SK-N-SH (cell line): ENCODE measurements at places on chromosomes 6 and 20. TPM values are rescaled to one million over a fixed set of nuclear protein-coding genes. Genes with fewer than 3 reads are reported as not detected.

- peak; percentile 64 for DNase-seq
- peaks cover 23% of the 10 kb centered on the region for H3K4me1 ChIP-seq
- H3K27me3 ChIP-seq: no peaks in the 10 kb centered on the region
- H3K4me3 ChIP-seq: no peak overlapping the region
- H3K27ac ChIP-seq: peak overlapping the region; percentile 30; the same call in 1 of the 2 replicates
Observed at GRCh38 chr20:58457083-58457695, 58.0 kb downstream of the APCDD1L start.

DNA sequence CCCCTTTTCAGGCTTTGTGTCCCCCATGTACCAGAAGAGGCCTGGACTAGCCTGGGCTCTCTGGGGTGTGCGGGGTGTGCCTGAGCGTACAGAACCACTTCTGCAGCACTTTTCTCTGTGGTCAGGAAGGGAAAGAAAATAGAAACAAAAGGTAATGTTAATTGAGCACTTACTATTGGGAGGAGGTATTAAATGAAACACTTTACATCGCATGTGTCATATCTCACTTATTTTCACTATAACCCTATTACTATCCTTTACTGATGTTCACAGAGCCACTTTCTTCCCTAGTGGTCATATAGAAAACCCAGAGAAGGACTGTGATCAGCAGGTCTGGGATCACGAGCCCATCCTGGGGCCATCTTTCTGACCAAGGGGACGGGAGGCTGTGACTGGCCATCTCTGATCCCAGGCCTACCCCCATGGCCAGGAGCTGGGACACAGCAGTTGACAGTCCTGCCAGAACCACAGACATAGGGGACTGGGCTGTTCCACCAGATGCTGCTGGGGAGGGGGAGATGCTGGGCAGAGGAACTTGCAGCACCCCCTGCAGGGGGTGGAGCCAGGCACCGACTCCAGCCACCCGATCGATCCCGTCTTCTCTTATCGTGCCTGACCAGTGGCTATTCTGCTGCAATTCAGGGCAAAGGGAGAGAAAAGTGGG lies 107.6 kb downstream of the VEGFA start:
- H3K4me3 ChIP-seq: no peak overlapping the region
- H3K27ac ChIP-seq: peak overlapping the region; percentile 94
- H3K36me3 ChIP-seq: no peaks in the 10 kb centered on the region
- DNase-seq: peak; percentile 58
- no peaks in the 10 kb centered on the region for H3K27me3 ChIP-seq

DNA sequence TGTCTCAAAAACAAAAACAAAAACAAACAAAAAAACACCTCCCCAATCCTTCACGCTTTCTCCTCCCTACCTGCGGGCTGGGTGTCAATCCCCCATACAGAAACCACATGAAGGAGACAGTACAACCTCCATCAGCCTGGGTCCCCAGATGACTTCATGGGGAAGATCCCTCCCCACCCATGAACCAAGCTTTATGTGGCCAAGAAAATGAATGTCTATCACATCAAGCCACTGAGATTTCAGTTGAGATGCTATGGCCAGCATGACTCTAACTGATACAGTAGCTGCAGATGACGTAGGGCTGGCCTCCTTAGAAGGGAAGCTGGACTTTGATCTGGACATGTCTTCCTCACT lies 21.2 kb upstream of the BNIP5 start:
- H3K27ac ChIP-seq: no peak overlapping the region
- no peaks in the 10 kb centered on the region for H3K27me3 ChIP-seq
- no peaks in the 10 kb centered on the region for H3K36me3 ChIP-seq
- no peak overlapping the region for H3K4me3 ChIP-seq
- H3K4me1 ChIP-seq: peaks cover 2% of the 10 kb centered on the region; the same call in 1 of the 2 replicates

DNA sequence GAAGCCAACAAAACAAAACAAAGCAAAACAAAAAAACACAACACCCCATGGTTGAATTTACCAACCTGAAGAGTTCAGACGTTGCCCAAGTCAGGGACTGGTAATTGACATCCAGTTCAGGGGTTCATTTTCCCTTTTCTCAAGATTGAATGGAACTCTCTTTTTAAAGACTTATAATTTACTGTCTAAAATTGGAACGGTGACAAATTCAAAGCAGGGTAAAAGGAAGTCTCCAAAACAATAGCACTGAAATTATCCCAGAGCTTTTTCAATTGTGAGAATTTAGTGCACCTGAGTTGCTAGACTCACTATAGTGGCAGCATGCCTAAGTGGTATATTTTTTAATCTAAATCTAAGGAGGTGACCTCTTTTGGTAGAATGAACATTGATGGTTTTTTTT lies 90.9 kb upstream of the PREP start:
- no peaks in the 10 kb centered on the region for H3K27me3 ChIP-seq
- no peaks in the 10 kb centered on the region for H3K4me1 ChIP-seq

DNA sequence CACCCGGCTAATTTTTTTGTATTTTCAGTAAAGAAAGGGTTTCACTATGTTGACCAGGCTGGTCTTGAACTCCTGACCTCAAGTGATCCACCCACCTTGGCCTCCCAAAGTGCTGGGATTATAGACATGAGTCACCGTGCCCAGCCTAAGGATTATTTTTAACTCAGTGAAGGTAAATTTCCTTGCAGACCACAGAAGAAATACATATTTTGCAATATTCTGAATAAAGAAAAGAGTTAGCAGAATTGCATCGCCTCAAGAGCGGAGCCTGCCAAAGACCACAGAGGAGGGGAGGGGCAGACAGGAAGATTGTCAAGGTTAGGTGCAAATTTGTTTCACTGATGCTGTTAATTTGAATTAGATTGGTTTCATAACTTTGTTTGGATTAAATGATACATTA lies 47.4 kb downstream of the SOD2 start:
- H3K4me3 ChIP-seq: no peak overlapping the region
- DNase-seq: no peak
- H3K36me3 ChIP-seq: no peaks in the 10 kb centered on the region

GRCh38 chr20:31894980-31895675 lies 24.7 kb downstream of the TTLL9 start:
- no peak for DNase-seq
- no peaks in the 10 kb centered on the region for H3K36me3 ChIP-seq
- H3K27me3 ChIP-seq: no peaks in the 10 kb centered on the region; the same call in 1 of the 2 replicates
- no peak overlapping the region for H3K27ac ChIP-seq

DNA sequence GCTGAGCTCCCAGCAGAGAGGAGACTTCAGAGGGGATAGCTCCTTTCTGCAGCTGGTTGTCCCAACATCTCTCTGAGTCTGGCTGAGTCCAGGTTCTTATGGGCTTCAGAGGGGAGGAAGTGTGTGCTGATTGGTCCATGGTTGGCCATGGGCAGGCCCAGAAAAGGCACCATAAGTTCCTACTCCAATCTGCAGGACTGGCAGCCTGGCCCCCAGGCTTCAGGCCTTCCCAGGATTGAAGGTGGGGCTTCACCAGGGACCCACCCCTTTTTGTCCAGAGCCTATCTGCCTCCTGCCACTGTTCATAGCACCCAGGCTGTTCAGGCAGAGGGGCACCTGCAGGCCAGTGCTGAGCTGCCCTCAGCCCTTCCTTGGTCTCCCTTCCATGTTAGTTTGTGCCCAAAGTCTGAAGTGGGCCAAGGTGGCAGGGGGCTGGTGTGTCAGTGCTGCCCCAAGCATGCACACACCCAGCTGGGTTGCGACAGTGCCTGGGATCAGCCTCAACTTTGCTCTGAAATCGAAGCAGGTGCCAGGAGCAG lies 21.6 kb upstream of the TOP1 start:
- H3K4me1 ChIP-seq: peaks cover 64% of the 10 kb centered on the region
- no peaks in the 10 kb centered on the region for H3K27me3 ChIP-seq
- H3K36me3 ChIP-seq: no peaks in the 10 kb centered on the region
- DNase-seq: no peak
- no peak overlapping the region for H3K27ac ChIP-seq

DNA sequence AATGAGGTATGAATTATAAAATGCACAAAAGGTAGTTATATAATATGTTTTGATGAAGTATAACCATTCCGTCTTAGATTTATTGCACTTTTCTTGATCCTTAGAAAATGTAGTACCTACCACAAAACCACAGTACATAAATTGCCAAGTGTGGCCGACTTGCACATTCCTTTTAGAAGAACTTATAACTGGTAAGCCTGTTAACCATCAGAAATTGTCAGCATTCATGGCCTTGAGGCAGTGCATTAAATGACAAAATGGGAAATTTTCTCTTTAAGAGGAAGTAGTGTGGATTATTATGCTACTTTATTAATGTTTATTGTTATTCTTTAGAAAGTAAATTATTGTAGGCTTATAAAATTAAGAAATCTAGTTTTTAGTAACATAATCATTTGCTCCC lies 29.6 kb downstream of the TAB2 start:
- no peak overlapping the region for H3K27ac ChIP-seq
- H3K27me3 ChIP-seq: no peaks in the 10 kb centered on the region
- DNase-seq: no peak
- H3K4me3 ChIP-seq: no peak overlapping the region

GRCh38 chr6:105136431-105137350 lies 43.1 kb downstream of the POPDC3 start:
- no peaks in the 10 kb centered on the region for H3K27me3 ChIP-seq
- DNase-seq: peak; percentile 97
- H3K36me3 ChIP-seq: no peaks in the 10 kb centered on the region
- H3K4me1 ChIP-seq: peaks cover 8% of the 10 kb centered on the region
- peak overlapping the region; percentile 82 for H3K27ac ChIP-seq

GRCh38 chr6:132731086-132731485 lies 17.2 kb upstream of the VNN1 start:
- no peak overlapping the region for H3K4me3 ChIP-seq
- H3K27me3 ChIP-seq: peaks cover 6% of the 10 kb centered on the region; the same call in 1 of the 2 replicates
- H3K27ac ChIP-seq: no peak overlapping the region
- H3K4me1 ChIP-seq: no peaks in the 10 kb centered on the region

The UNC5CL gene
- 0.10 TPM in 2 replicates for polyA plus RNA-seq

The SOX18 gene
- polyA plus RNA-seq: not detected in 2 replicates

The RSPH9 gene
- 0.05 and 0.06 TPM in 2 replicates for polyA plus RNA-seq

The TINAG gene
- polyA plus RNA-seq: 0.13 and 0.29 TPM in 2 replicates

The ASXL1 gene
- 36.6 and 44.7 TPM in 2 replicates for polyA plus RNA-seq
